Astrocyte (in vitro differentiated cells and primary cell): ENCODE measurements at places on chromosomes 1 and 21. TPM values are rescaled to one million over a fixed set of nuclear protein-coding genes. Genes with fewer than 3 reads are reported as not detected.

Gene FH
- total RNA-seq = 47.3 and 49.4 TPM in 2 replicates

Gene PROX1
- 1.9 and 4.8 TPM in 2 replicates for total RNA-seq

Gene CYP4X1
- 0.24 TPM in 1 of 2 replicates, not detected in the other for total RNA-seq

Gene MPZ
- 2.3 TPM in 2 replicates for total RNA-seq

Gene RNU1-3
- 1,356 and 1,553 TPM in 2 replicates for total RNA-seq

Gene SYT14
- total RNA-seq = 3.9 and 6.1 TPM in 2 replicates

Gene LBR
- 35.0 and 42.6 TPM in 2 replicates for total RNA-seq

Gene OR6K6
- not detected in 2 replicates for total RNA-seq

Gene HENMT1
- 2.2 and 2.5 TPM in 2 replicates for total RNA-seq

Gene ACOT11
- 1.5 and 2.7 TPM in 2 replicates for total RNA-seq

Gene TMEM240
- 7.0 and 9.0 TPM in 2 replicates for total RNA-seq

Gene MTMR11
- 4.0 and 5.0 TPM in 2 replicates for total RNA-seq

Gene FCER1G
- total RNA-seq = 0.68 and 0.91 TPM in 2 replicates

Gene KCNC4
- 2.6 and 3.1 TPM in 2 replicates for total RNA-seq

Gene ARHGAP29
- total RNA-seq = 17.6 and 19.9 TPM in 2 replicates

Gene CENPL
- total RNA-seq = 7.6 and 7.9 TPM in 2 replicates

Gene ERMAP
- 8.9 and 9.2 TPM in 2 replicates for total RNA-seq

Gene SPATA21
- total RNA-seq = not detected in 2 replicates

Gene CELA2B
- total RNA-seq = not detected in 2 replicates
